ENCODE measurements at places on chromosomes 3 and 15. TPM values are rescaled to one million over a fixed set of nuclear protein-coding genes. Genes with fewer than 3 reads are reported as not detected.

PTH1R gene
- total RNA-seq: not detected

TNFSF10 gene
- total RNA-seq: not detected

ANKUB1 gene
- 0.31 TPM for total RNA-seq

- H3K4me3 ChIP-seq: no peak overlapping the region
- H3K4me1 ChIP-seq: no peaks in the 10 kb centered on the region
- H3K36me3 ChIP-seq: peaks cover 3% of the 10 kb centered on the region
- DNase-seq: no peak
- no peak overlapping the region for H3K27ac ChIP-seq
Observed at GRCh38 chr3:16289144-16289889, 24.3 kb downstream of the OXNAD1 start.

GRCh38 chr3:8470801-8471200, 30.8 kb upstream of the LMCD1 start:
- H3K27me3 ChIP-seq: no peaks in the 10 kb centered on the region
- H3K4me3 ChIP-seq: no peak overlapping the region
- DNase-seq: no peak
- no peak overlapping the region for H3K27ac ChIP-seq
- H3K4me1 ChIP-seq: no peaks in the 10 kb centered on the region

- H3K27me3 ChIP-seq: no peaks in the 10 kb centered on the region
- peak overlapping the region; percentile 11 for H3K27ac ChIP-seq
- no peak overlapping the region for H3K4me3 ChIP-seq
- H3K36me3 ChIP-seq: no peaks in the 10 kb centered on the region
Observed at GRCh38 chr3:151923901-151924300, 50.5 kb downstream of the SUCNR1 start.

All from SJSA1 (cell line).